Activated CD4-positive, alpha-beta T cell treated with anti-CD3 and anti-CD28 coated beads for 36 hours (primary cell): ENCODE measurements at places on chromosomes 11 and 22. TPM values are rescaled to one million over a fixed set of nuclear protein-coding genes. Genes with fewer than 3 reads are reported as not detected.

ALX4 gene
- total RNA-seq = not detected

CHRM1 gene
- total RNA-seq = not detected

SYT9 gene
- total RNA-seq = not detected

DKK3 gene
- not detected for total RNA-seq

ACR gene
- total RNA-seq = not detected

OR5B21 gene
- total RNA-seq = 0.33 TPM

CDHR5 gene
- total RNA-seq = not detected

DNA sequence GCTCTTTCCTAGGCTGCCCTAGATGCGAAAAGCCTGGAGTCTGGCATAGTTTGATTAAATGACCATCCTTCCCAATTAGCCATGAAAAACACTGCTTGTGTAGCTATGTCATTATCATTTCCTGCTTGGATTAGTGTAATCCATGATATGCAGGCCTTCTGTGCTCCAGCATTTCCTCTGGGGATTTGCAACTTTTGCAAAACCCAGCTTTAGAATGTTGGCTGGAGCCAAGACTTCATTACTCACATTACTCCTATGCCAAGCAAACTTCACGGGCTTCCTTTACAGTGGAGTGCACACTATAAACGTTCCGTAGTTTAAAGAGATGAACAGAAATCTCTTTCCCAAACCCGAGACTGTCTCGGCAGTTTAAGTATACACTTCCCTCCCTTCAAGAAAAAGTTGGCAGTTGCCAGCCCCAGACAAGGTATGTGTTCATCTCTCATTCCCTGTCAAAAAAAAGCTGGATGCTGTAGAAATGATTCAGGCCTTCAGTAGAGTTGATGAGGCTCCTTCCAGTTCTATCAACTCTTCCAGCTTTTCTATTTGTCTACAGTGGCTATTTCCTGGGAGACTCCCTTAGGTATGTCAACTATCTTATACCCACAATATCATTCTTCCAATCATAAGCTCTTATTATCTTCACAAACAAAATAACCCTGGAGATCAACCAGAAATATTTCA lies 180.0 kb downstream of the MAML2 start:
- H3K4me3 ChIP-seq = no peak overlapping the region
- peaks cover 52% of the 10 kb centered on the region for H3K4me1 ChIP-seq
- no peak for DNase-seq
- H3K27me3 ChIP-seq = no peaks in the 10 kb centered on the region
- H3K27ac ChIP-seq = peak overlapping the region; percentile 40

DNA sequence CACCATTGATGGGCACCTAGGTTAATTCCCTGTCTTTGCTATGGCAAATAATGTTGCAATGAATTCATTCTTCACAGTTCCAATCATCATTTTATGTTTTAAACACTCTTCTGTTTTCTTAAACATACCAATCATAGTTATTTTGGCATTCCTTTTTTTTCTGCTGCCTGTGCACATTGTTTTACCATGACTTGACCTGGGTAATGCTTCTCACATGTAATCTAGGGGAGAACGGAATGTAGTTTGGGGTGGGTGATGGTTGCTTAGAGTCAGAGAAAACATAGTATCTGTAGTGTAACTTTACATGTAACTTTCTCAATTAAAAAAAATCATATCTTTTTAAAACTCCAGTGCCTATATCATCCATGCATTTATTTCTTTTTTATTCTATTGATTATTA lies 1945.3 kb upstream of the RAG2 start:
- H3K36me3 ChIP-seq = no peaks in the 10 kb centered on the region
- no peaks in the 10 kb centered on the region for H3K4me1 ChIP-seq
- no peak overlapping the region for H3K4me3 ChIP-seq
- no peak overlapping the region for H3K27ac ChIP-seq

DNA sequence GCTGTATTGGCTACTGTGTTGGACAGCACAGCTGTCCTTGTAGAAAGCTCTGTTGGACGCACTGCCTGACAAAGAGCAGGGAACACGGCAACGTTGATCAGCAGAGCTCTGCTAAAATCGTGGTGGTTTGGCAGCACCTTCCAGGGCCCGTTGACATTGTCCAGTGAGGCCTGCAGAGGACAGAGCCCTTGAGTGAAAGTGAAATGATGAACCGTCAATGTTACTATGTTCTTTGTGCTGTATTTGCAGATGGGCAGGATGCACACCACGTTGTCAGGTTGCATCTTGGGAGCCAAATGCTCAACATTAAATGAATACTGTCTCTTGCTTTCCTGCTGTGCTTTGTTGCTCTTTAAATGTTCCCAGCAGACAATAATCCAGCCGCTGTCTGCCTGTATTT lies 69.7 kb downstream of the NELL1 start:
- H3K4me1 ChIP-seq = no peaks in the 10 kb centered on the region
- H3K4me3 ChIP-seq = no peak overlapping the region
- no peaks in the 10 kb centered on the region for H3K36me3 ChIP-seq
- H3K27me3 ChIP-seq = no peaks in the 10 kb centered on the region
- DNase-seq = no peak

GRCh38 chr22:32517488-32517887 lies 42.9 kb downstream of the FBXO7 start:
- no peak overlapping the region for H3K4me3 ChIP-seq
- H3K27ac ChIP-seq = no peak overlapping the region
- no peaks in the 10 kb centered on the region for H3K36me3 ChIP-seq
- H3K4me1 ChIP-seq = no peaks in the 10 kb centered on the region
- DNase-seq = no peak

GRCh38 chr22:48573766-48574165 lies 1253.9 kb downstream of the BRD1 start:
- peaks cover 31% of the 10 kb centered on the region for H3K27me3 ChIP-seq
- H3K4me3 ChIP-seq = no peak overlapping the region
- no peak overlapping the region for H3K27ac ChIP-seq
- DNase-seq = no peak
- H3K4me1 ChIP-seq = no peaks in the 10 kb centered on the region

GRCh38 chr11:837189-837989 lies 4.6 kb downstream of the CD151 start:
- H3K36me3 ChIP-seq = peaks cover 7% of the 10 kb centered on the region
- H3K4me1 ChIP-seq = peaks cover 25% of the 10 kb centered on the region
- no peaks in the 10 kb centered on the region for H3K27me3 ChIP-seq
- H3K27ac ChIP-seq = no peak overlapping the region

DNA sequence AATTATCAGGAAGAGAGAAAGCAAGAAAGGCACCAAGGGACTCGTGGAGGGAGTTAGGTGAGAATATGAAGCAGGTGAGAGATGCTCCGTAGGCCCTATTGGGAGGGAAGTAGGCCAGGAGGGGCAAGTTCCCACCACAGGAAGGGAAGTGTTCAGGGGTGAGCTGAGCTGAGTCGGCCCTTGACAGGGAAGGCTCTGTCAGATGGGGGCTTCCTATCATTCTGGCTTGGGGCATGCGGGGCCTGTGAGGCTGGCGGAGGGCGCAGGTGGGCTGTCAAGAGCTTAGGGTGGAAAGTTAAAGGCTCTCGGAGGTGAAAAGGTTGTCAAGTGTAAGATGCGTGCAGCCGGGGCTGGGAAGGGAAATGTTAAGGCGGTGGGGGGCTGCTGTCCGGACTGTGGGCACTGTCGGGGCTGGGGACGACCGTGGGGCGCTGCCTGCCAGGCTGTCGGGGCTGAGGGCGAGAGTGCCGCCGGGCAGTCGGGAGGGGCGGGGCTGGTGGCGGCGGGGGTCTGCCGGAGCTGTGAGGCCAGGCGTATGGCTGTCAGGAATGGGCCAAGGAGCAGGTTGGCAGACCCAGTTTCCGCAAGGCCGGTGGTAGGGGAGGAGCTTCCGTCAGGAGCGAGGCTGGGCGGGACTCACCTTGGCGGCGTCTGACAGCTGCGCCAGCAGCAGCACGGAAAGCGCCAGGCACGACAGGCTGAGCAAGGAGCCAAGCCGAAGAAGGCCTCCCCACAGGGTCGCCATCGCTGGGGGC lies 496 bp downstream of the TMEM9B start:
- H3K27me3 ChIP-seq = no peaks in the 10 kb centered on the region
- peak; percentile 89 for DNase-seq
- H3K36me3 ChIP-seq = peaks cover 4% of the 10 kb centered on the region
- peak overlapping the region; percentile 81 for H3K4me3 ChIP-seq
- H3K4me1 ChIP-seq = peaks cover 32% of the 10 kb centered on the region

DNA sequence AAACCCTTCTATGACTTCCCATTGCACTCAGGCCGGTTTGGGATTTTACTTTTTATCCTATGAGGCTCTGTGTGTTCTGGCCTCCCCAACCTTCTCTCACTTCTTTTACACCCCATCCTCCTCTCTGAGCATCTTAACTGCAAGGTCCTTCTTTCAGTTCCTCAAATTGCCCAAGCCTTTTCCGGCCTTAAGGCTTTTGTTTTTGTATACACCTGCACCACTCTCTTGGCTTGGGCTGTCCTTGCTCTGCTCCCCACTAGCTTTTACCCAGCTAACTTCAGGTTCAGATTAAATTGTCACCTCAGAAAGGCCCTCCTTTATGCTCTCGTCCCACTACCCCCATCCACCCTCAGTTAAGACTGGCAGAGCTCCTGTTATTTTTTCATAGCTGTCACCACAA lies 55.5 kb downstream of the FAM83F start:
- peak overlapping the region; percentile 92 for H3K27ac ChIP-seq
- no peak overlapping the region for H3K4me3 ChIP-seq
- peaks cover 67% of the 10 kb centered on the region for H3K4me1 ChIP-seq
- peaks cover 8% of the 10 kb centered on the region for H3K36me3 ChIP-seq
- no peak for DNase-seq
- H3K27me3 ChIP-seq = no peaks in the 10 kb centered on the region

GRCh38 chr11:66868726-66869566 lies 12.1 kb downstream of the LRFN4 start:
- no peaks in the 10 kb centered on the region for H3K36me3 ChIP-seq
- H3K27ac ChIP-seq = peak overlapping the region; percentile 51
- DNase-seq = peak; percentile 93

- no peak overlapping the region for H3K4me3 ChIP-seq
- DNase-seq = no peak
- H3K27me3 ChIP-seq = peaks cover 2% of the 10 kb centered on the region
- no peak overlapping the region for H3K27ac ChIP-seq
- H3K4me1 ChIP-seq = no peaks in the 10 kb centered on the region
- no peaks in the 10 kb centered on the region for H3K36me3 ChIP-seq
These were observed 97.7 kb downstream of the RBFOX2 start for GRCh38 chr22:35930933-35931332.

GRCh38 chr11:112453601-112454577 lies 193.2 kb upstream of the PLET1 start:
- no peaks in the 10 kb centered on the region for H3K4me1 ChIP-seq
- no peak overlapping the region for H3K4me3 ChIP-seq
- no peaks in the 10 kb centered on the region for H3K36me3 ChIP-seq

DNA sequence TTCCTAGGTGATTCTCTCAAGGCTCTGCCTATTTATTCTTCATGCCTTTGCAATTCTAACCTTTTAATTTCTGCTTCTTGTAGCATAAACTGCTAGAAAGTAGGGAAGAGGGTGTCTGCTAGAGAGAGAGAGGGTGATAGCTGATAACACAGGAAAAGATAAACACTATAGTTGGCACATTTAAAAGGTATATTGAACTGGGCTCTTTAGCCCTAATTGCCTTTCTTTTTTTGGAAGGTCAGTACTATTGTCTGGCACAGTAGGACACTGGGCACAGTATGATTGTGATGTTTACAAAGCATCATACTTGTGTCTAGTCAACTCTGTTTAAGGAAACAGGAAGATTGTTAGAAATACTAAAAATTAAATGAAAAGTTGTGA lies 33.3 kb downstream of the TEAD1 start:
- no peaks in the 10 kb centered on the region for H3K4me1 ChIP-seq
- peaks cover 54% of the 10 kb centered on the region for H3K27me3 ChIP-seq
- no peak overlapping the region for H3K4me3 ChIP-seq
- H3K27ac ChIP-seq = no peak overlapping the region

DNA sequence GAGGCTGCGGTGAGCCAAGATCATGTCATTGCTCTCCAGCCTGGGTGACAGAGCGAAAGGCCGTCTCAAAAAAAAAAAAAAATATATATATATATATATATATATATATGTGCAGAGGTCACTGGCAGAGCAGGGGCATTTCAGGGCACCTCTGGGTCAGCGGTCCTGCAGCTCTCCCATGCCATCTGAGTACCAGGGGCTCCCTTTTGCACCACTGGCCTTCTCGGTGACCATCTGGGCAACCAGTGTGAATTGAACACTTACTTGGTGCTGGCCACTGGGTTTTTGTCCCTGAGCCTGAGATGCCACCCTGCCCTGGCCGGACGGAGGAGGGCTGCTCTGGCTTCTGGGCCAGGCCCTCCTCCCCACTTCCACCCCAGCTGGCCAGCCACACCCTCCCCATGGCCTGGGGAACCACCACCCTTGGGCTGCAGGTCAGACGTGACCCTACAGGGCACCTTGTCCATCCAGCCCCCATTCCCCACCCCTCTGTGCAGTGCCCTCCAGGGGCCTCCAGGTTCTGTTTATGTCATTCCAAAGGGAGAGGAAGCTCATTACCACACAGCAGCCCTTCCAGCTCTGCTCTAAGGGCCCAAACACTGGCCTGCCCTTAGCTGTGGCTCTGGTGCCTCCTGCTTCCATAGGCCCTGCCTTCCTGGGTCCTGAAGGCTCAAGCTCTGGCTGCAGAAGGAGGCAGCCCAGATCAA lies 10.3 kb downstream of the MAPK8IP1 start:
- H3K27ac ChIP-seq = no peak overlapping the region
- H3K4me3 ChIP-seq = no peak overlapping the region
- peaks cover 28% of the 10 kb centered on the region for H3K27me3 ChIP-seq
- peaks cover 2% of the 10 kb centered on the region for H3K4me1 ChIP-seq

- no peak overlapping the region for H3K4me3 ChIP-seq
- H3K36me3 ChIP-seq = no peaks in the 10 kb centered on the region
- peaks cover 23% of the 10 kb centered on the region for H3K27me3 ChIP-seq
These were observed 4.2 kb downstream of the NOX4 start for GRCh38 chr11:89487016-89487415.

DNA sequence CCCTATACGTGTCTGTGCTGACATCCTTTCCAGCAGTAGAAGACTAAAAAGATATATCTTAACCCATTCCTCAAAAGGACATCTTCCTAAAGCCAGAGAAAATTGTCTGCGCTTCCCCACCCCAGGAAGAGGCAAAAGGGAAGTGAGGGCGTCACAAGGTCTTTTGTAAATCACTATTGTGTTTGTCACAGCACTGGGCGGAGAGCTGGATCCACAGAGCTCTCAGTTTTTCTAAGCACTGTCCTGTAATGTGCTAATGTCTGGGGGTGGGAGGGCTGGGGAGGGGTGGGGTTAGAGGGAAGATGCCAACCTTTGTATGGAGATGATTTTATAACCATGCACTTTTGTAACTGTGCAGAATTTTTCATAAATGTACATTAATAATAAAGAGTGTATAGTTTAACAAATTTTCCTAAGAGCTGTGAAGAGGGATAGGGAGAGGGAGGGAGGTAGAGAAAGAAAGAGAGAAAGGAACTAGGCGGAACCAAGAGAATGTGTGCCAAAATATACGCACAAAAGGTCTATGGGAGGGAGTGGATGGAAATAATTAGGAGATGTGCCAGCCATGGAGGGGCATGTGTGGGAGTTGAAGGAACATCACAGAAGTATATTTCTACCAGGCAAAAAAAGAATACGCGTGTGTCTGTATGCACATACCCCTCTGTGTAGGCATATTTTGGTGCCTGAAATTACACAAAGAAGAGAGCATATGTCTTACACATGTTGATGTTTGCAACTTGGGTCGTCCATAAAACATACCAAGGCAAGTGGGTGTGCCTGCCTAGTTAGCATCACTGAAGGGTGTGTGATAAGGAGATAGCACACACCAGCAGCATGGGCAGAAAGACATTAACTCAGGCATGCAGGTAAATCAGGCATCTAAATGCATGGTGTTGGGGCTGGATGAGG lies 9.8 kb downstream of the LRRC55 start:
- H3K27me3 ChIP-seq = peaks cover 14% of the 10 kb centered on the region
- H3K36me3 ChIP-seq = no peaks in the 10 kb centered on the region
- no peak overlapping the region for H3K4me3 ChIP-seq
- DNase-seq = no peak
- no peak overlapping the region for H3K27ac ChIP-seq
